ENCODE measurements at places on chromosomes 4 and X. TPM values are rescaled to one million over a fixed set of nuclear protein-coding genes. Genes with fewer than 3 reads are reported as not detected.

The ESX1 gene
- 1.6 TPM for total RNA-seq

- no peak for DNase-seq
These were observed 186.1 kb upstream of the STS start for GRCh38 chrX:6961286-6962005.

GRCh38 chr4:35506161-35506560, 738.2 kb downstream of the ARAP2 start:
- no peak for DNase-seq

- DNase-seq: no peak
These were observed 157.4 kb downstream of the SHROOM3 start for GRCh38 chr4:76592460-76592859.

Data from PC-9 (cell line).